Aorta (tissue), 5 donors: ENCODE measurements at places on chromosomes 4 and X.

GRCh38 chr4:82508806-82509428 lies 52.9 kb downstream of the TMEM150C start:
- H3K27me3 ChIP-seq: peaks cover 4% of the 10 kb centered on the region
- DNase-seq: no peak
- no peak overlapping the region for H3K27ac ChIP-seq
- H3K36me3 ChIP-seq: no peaks in the 10 kb centered on the region
- H3K4me1 ChIP-seq: no peaks in the 10 kb centered on the region

GRCh38 chr4:16139066-16139945 lies 55.5 kb upstream of the PROM1 start:
- H3K36me3 ChIP-seq: no peaks in the 10 kb centered on the region
- DNase-seq: no peak
- H3K27me3 ChIP-seq: no peaks in the 10 kb centered on the region
- H3K4me1 ChIP-seq: no peaks in the 10 kb centered on the region
- H3K27ac ChIP-seq: no peak overlapping the region

GRCh38 chr4:111923786-111924185 lies 221.5 kb upstream of the FAM241A start:
- no peaks in the 10 kb centered on the region for H3K4me1 ChIP-seq
- H3K27me3 ChIP-seq: no peaks in the 10 kb centered on the region
- no peak overlapping the region for H3K4me3 ChIP-seq

GRCh38 chr4:25157081-25157480 lies 3.2 kb downstream of the SEPSECS start:
- H3K4me1 ChIP-seq: no peaks in the 10 kb centered on the region
- no peak for DNase-seq
- H3K27ac ChIP-seq: no peak overlapping the region
- no peaks in the 10 kb centered on the region for H3K36me3 ChIP-seq
- no peaks in the 10 kb centered on the region for H3K27me3 ChIP-seq
- no peak overlapping the region for H3K4me3 ChIP-seq

DNA sequence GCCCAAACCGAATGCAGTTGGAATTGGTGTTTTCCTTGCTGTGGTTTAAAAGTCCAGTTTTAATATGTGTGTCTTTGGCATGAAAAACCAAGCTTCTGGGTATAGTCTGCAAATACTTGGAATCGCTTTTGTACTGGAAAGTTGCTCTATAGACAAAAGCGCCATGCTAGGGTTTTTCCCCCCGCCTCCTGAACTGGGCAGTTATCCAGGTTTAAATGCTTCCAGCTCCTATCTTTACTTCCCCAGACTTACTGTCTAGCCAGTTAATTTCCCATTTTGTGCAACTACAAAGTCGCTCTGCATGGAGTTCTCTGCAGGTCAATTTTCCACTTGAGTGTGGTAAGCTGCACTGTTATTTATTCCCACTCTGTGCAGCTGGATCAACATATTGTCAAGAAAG lies 2.7 kb downstream of the RASL11B start:
- H3K27ac ChIP-seq: peak overlapping the region; percentile 75
- H3K4me1 ChIP-seq: no peaks in the 10 kb centered on the region
- H3K27me3 ChIP-seq: no peaks in the 10 kb centered on the region
- no peak for DNase-seq
